ENCODE measurements at places on chromosomes 1 and 21.

DNA sequence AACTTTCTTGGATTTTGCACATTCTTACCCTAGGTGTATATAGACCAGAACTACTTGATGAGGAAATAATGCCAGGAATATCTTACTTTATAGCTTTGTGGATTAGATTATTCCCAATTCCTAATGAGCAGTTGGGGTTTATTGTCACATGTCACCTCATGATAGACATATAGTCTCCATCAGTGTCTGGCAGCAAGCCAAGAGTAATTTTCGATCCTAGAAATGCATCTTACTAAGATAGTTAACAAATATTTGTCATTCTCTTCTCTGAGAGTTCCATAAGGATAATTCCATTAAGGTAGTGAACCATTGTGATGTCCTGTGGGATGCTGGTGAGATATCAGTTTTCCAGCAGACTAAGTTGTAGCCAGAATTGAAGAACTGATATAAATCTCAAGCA, 1282.9 kb upstream of the B3GALT2 start:
- DNase-seq: no peak

DNA sequence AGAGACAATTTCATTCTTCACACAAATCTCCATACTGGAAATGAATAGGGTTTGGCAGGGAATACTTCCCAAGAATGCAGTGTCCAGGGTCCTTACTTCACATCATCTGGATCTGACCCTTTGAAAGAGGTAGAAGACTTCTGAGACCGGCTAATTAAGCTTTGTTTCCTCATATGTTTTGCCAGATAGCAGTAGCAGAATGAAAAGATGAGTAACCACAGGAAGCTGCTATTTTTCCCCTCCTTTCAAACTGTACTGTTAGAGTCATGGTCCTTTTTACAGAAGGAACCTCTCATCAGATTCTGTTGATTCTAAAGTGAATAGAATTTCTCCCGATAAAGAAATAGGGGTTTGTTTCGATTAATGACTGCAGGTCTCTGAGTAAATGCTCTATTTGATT, 1.4 kb upstream of the OLFML3 start:
- DNase-seq: no peak

GRCh38 chr1:11280719-11281376, 7.8 kb downstream of the UBIAD1 start:
- DNase-seq: no peak

DNA sequence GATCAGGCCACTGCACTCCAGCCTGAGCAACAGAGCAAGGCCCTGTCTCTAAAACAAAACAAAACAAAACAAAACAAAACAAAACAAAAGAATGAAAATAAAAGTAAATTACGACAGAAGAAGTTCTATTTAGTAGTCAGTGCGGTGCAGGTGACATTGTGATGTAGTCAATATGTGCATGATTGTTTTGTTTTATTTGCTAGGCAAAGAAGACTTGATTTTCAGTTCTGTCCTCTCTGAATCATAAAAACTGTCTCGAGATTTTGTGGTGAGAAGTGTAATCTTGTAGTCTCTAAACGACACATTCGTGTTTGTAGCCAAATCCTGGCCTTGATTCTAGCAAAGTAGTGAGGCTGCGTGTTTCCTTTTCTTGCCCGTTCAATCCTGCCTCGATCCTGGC, 23.5 kb downstream of the PEX14 start:
- no peak for DNase-seq

DNA sequence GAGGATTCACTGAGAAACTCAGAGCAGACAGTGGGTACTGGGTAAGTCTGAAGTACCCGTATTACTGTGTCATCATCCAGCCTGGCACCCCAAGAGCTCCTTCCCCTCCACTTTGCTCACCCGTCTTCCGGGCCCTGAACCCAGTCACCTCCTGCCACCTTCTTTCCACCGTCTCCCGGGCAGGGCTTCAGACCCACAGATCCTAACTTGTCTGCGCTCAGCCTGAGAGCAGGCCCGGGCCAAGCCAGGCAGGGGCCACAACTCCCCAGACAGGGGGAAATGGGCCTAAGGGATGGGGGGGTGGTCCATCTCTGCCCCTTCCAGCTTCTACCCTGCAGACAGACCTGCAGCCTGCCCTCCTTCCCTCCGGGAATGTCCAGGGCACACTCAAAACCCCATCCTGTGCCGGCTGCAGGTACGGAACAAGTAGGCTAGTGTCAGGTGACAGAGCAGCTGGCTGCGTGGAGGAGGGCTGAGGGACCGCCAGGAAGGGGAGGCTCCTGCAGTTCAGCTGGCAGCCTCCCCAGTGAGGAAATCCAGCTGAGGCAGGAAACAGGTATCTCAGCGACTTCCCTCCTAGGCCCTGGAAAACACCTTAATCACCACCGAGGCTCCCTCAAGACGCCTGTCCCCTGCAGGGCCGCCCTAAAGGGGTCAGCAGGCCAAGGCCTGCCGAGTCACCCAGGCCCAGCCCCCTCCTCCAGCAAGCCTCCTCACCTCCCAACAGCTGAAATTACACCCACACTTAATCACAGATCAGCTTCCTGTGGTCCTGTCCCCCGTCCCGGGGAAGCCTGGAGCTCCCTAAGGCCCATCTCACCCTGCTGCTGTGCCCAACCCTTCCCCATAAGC, 3.5 kb downstream of the HSPG2 start:
- DNase-seq: no peak

DNA sequence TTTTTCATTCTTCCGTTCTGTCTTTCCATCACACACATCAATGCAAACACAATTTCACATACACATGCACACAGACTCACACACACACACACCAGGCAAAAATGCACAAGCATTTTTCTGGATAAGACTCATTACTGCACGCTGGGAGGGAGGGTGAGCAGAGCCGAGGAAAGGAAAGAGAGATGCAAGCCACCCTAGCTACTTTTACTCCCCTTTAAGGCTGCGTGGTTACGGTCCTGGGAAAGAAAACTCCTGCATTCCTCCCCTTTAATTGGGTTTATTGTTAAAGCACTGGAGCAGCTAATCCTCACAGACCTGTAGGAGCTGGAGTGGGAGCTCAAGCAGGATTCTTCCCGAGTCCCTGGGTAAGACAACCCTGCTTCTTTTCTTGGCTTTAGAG, at the start of gene CAMK1G:
Gene CAMK1G (plus strand): TSS at position 307 of the 400 bp plus-strand sequence. CDS start 11,270 bp downstream, outside the sequence.
- no peak for DNase-seq

GRCh38 chr1:236502972-236503639, 20.7 kb upstream of the LGALS8 start:
- DNase-seq: no peak

DNA sequence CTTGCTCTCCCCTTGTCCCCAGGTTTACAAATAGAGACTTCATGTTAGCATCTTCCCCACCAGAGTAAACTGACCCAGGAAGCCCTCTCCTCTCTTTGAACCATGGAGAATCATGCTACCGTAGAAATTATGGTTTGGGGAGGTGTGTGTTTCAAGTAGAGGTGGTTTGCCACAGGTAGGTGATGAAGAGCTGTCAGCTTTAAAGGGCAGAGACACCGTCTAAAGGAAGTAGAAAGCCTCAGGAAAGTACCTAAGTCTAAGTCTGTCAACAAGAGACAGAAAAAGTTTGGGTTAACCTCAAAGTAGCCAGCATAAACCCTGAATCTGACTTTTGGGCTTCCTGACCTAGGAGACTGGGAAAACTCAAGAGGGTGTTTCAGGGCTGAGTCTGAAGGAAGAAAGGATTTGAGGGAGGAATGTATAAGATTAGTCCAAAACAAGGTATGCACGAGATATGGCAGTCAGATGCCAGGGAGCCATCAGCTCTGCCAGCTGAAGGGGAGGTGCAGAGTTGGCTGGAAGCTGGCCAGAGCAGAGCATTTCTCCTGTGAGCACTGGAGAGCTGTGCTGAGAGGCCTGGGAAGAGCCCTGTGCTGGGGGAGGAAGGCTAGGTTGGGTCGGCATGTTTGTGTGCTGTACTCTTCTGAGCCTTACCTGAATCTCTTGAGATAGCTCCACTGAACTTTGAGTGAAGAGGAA, 14.3 kb downstream of the ADAMTSL4 start:
- DNase-seq: no peak

- DNase-seq: no peak
These were observed 1.5 kb downstream of the S100A8 start for GRCh38 chr1:153389401-153389800.

DNA sequence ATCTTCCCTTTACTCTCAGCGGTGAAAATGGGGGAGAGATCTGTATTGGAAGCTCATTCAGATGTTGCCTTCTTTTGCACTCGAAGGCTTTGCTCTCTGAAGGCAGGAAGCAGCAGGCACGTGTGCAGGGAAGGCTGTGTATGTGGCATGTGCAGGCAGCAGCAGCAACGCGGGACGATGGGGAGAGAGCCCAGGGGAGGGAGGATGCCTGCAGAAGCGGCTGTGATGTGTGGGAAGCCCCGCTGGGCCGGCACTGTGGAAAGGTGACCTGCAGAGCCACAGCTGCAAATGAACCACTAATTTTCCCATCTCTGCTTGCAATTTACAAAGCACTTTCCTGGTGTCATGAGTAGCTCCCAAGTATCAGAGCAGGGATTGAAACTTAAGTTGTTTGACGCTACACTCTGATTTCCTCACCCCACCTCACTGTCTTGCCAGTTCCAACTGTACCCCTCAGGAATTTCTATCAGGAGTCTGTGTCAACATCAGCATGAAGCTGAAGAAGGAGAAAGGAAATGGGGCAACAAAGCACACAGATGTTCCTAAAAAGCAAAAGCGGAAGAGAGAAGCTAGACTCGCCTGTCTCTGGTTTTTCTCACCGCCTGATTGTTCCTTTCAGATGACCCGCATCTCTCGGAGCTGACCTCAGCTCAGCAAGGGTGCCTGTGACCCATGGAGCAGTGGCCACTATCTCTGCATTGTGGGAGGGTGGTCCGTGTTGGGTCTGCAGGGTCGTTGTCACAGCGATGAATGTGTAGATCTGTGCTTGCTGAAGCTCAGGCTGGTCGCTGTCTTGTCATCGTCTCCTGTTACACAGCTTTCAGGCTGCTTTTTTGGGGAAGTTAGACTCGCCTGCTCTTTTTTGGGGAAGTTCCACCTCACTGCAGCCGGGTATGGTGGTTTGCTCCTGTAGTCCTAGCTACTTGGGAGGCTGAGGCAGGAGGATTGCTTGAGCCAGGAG, 156.1 kb downstream of the KIF26B start:
- no peak for DNase-seq

GRCh38 chr1:243253211-243253925, 1.7 kb downstream of the CEP170 start:
- DNase-seq: no peak

DNA sequence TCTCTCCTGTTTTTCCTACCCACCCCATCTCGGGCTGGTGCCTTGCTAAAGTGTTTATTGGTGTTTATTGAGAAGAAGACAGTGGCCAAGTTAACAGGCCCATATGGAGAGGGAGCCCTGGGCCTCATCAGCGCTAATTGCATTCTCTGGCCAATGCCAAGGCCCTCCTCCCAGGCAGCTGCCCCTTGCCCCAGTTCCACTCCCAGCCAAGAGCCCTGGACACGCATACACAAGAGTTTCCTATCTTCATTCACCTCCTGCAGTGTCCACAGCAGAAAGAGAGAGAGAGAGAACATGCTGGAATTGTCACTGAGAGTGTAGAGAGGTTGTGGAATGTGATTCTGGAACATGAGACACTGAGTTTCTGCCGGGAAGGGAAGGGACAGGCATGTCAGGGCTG, 25.4 kb upstream of the VWA5B1 start:
- no peak for DNase-seq

- no peak for DNase-seq
These were observed 4.5 kb upstream of the NOS1AP start for GRCh38 chr1:162065016-162065415.

GRCh38 chr1:8629241-8630091, 188.0 kb downstream of the RERE start:
- DNase-seq: no peak

- no peak for DNase-seq
These were observed 11.1 kb upstream of the RAB42 start for GRCh38 chr1:28580722-28581530.

- no peak for DNase-seq
These were observed 283.8 kb downstream of the USP25 start for GRCh38 chr21:16013570-16013969.

- no peak for DNase-seq
These were observed 84.7 kb downstream of the LRRC53 start for GRCh38 chr1:74427681-74428080.

- no peak for DNase-seq
These were observed 996 bp upstream of the SH3BGRL3 start for GRCh38 chr1:26278724-26279455.

DNA sequence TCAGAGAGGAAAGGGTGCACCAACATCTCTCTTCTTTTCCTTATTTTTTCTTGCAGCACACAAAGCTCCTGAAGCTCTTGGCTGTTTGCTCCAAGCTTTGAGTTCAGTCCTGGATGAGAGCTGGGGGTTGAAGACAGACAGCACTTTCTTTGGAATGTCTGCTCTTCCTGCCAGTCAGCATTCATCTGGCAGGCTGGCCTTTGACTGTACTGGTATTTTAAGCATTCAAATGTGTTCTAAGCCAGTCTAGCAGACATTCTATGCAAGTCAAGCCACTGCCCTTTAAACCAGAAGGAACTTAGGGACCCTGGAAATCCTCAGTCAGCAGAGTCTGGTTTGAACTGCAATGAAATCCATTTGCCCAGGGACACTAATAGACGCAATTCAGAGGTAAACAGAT, 45.0 kb downstream of the XCL1 start:
- DNase-seq: no peak

GRCh38 chr1:196309386-196309785, 298.9 kb downstream of the KCNT2 start:
- DNase-seq: no peak

GRCh38 chr1:155396874-155397476, 76.3 kb downstream of the RUSC1 start:
- no peak for DNase-seq

DNA sequence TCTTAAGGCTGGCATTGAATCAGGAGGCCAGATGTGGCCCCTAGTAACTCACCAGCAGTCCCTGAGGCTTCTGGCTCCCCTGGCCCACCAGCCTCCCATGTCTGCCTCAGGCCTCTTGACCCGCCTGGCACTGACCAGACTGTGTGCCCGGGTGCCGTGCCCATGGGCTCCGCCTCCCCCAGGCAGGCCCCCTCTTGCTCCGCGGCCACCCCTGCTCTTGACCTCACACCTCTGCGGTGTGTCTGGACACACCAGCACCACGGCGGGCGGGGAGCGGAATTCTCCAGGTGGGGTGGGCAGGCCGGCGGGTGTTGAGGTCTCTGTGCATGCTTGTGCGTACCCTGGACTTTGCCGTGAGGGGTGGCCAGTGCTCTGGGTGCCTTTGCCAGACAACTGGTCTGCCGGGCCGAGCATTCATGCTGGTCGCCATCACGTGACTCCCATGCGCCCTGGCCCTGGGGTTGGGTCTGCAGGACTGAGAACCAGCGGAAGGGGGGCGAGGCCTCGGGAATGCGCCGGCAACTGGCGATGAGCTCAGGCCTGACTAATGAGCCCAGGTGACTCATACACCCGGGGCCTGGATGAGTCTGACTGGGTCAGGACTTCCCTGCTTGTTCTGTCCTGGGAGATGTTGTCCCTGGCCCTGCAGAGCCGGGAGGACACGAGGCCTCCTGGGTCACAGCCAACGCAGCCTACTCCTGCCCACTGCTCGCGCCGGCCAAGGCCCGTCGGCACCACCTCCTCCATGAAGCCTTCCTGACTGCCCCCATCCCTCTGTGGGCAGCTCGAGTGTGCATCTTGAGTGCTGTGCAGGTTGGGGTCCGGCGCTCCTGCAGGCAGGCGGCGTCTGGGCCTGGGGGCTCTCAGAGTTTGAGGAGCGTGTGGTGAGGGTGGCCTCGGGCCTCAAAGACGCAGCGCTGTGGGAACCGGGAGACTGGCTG, 22.6 kb downstream of the COL18A1 start:
- DNase-seq: no peak

Data from activated CD4-positive, alpha-beta T cell treated with anti-CD3 and anti-CD28 coated beads for 24 hours (primary cell).